ENCODE measurements at places on chromosomes 2 and 18. TPM values are rescaled to one million over a fixed set of nuclear protein-coding genes. Genes with fewer than 3 reads are reported as not detected.

TOGARAM2 gene
- total RNA-seq = 3.3 TPM

GREB1L gene
- total RNA-seq = not detected

RPL37A gene
- 3,228 TPM for total RNA-seq

ZSCAN30 gene
- total RNA-seq = 25.4 TPM

DPP4 gene
- total RNA-seq = 22.4 TPM

LRRTM4 gene
- not detected for total RNA-seq

TRABD2A gene
- 37.2 TPM for total RNA-seq

POLR1B gene
- 47.0 TPM for total RNA-seq

- H3K36me3 ChIP-seq = no peaks in the 10 kb centered on the region
- H3K4me3 ChIP-seq = no peak overlapping the region
- no peak for DNase-seq
These were observed 127.6 kb upstream of the CDCA7 start for GRCh38 chr2:173226899-173227698.

DNA sequence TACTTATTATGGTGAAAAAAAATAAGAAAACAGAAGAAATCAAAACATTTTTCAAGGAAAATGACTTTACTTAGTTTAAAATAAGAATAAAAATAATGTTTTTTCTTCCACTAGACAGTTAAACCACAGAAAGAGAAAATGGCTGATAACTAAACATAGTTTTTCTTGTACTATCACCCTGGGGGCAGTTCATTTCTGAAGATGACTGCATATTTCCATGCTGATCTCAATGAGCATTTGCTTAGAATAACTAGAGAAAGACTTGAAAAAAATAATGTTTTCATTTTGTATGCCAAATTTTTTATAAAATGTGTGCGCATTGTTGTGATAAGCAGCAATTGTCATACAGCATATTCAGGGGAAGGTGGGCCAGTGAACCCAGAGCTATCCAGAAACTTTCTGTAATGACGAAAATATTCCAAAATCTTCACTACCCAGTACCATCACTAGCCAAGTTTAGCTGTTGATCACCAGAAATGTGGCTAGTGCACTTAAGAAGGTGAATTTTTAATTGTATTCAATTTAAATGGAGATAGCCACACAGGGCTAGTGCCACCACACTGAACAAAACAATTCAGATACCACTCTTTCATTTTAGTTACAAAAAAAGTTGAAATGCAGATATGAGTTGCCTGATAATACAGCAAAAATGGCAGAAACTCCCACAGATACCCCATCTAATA, 513.4 kb upstream of the NETO1 start:
- H3K4me3 ChIP-seq = no peak overlapping the region
- DNase-seq = no peak
- H3K36me3 ChIP-seq = no peaks in the 10 kb centered on the region
- H3K27me3 ChIP-seq = no peaks in the 10 kb centered on the region

DNA sequence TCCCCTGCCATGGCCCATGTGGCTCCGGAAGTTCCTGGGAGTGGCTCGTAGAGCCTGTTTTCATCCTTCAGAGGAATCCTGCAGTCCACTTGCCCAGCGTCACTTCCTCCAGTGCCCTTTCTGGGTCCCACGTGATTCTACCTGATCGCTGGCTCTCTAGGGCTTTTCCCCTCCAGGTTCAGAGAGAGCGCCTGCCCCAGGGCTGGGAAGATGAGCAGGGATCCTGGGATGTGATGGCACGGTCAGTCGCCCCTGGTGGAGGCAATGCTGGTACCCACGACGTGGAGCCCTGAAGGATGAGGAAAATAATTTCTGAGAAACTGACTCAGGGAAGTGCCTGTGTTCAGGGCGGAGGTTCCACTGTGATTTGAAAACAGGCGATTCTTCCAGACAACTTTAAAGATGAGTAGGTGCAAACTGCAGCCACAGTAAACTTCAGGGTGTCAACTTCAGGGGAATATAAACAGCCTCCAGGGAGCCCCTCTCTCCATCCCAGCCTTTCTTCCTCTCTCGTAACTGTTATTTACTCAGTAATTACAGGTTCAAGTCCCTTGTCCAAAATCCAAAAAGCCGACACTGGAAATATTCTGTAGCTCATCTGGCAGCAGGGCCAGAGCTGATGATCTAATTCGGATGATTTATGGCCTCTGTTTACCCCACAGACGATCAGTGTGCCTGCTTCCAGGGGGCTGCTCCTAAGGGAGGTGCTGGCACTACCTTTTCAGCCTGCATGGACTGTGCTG, 105.9 kb downstream of the AGAP1 start:
- H3K4me1 ChIP-seq = no peaks in the 10 kb centered on the region
- H3K4me3 ChIP-seq = no peak overlapping the region
- no peak for DNase-seq
- no peaks in the 10 kb centered on the region for H3K36me3 ChIP-seq
- H3K27ac ChIP-seq = no peak overlapping the region
- H3K27me3 ChIP-seq = peaks cover 9% of the 10 kb centered on the region

DNA sequence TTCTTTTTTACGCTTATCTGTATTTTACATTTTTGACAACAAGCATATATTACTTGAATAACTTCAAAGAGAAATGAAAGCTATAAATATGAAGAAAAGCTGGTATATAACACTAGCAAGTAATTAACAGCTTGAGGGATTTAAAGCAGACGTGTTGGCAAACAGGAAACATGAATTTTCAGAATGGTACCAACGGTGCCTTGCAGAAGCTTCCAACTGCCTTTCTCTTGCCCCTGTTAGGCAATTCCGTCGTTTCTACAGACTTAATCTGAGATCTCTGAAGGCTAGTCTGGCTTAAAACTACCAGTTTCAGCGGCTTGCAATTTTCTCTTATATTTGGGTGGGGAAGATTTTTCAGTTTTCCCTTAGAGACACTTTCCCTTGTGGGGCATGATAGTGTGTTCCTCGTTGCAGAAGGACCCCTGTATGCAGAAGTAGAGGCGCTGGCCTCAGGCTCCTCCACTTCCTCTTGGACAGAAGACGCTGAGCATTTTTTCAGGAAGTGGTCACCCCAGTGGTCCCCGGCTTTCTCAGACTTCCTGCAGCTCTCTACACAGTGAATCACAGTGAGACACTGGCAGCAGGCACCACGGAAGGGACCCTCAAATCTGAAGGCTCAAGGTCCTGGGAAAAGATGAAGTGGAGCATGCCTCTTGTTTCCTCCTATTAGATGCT, 56.2 kb upstream of the SLC16A14 start:
- H3K4me3 ChIP-seq = no peak overlapping the region
- H3K4me1 ChIP-seq = peaks cover 14% of the 10 kb centered on the region
- peaks cover 2% of the 10 kb centered on the region for H3K27me3 ChIP-seq
- H3K36me3 ChIP-seq = no peaks in the 10 kb centered on the region

DNA sequence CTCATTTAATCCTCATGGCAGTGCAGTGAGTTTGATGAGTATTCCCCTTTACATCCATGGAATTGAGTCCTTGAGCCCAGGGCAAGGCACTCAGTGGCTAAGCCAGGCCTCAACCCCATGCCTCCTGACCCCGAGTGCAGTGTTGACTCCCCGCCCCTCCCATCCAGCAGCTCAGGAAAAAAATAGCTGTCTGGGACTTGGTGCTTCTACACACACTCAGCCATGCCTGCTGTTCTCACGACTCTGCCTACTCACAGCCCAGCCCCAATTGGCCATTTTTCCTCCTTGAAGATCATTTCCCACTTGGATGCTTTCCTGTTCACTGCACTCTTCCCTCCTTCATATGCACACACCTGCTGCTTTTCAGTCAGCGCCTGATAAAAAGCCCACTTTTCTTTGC, 8.8 kb downstream of the FOSL2 start:
- H3K36me3 ChIP-seq = peaks cover 84% of the 10 kb centered on the region
- no peaks in the 10 kb centered on the region for H3K27me3 ChIP-seq
- H3K4me3 ChIP-seq = peak overlapping the region; percentile 2
- H3K27ac ChIP-seq = no peak overlapping the region
- DNase-seq = no peak
- peaks cover 84% of the 10 kb centered on the region for H3K4me1 ChIP-seq
